ENCODE measurements at places on chromosomes 4 and X. TPM values are rescaled to one million over a fixed set of nuclear protein-coding genes. Genes with fewer than 3 reads are reported as not detected.

DNA sequence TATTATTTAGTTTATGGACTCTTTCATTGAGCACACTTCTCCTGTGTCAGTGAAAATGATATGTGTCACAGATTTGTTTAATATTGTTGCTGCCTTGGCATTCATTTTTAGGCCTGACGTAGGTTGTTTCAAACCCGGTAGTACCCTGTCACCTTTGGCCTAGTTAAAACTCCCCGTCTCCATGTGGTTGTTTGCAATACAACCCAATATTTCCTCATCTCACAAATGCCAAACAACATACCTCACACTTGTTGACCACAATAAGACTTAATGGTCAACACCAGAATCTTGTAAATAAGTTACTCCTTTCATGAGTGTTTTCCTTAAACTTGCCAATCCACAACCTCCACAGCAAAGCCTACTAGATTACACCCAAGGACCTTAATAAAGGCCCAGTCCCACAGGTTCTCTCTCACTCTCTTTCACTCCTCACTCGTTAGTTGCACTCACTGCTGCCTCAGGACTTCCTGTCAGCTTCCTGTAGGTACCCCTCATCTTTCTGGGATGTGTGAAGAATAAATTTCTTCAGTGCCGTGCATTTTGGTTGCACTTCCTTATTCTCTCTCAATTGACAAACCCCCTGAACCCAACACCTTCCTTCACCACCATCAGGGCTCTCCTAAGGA, 31.3 kb downstream of the IL13RA2 start:
- H3K4me1 ChIP-seq = no peaks in the 10 kb centered on the region
- H3K27me3 ChIP-seq = no peaks in the 10 kb centered on the region
- no peaks in the 10 kb centered on the region for H3K36me3 ChIP-seq

DNA sequence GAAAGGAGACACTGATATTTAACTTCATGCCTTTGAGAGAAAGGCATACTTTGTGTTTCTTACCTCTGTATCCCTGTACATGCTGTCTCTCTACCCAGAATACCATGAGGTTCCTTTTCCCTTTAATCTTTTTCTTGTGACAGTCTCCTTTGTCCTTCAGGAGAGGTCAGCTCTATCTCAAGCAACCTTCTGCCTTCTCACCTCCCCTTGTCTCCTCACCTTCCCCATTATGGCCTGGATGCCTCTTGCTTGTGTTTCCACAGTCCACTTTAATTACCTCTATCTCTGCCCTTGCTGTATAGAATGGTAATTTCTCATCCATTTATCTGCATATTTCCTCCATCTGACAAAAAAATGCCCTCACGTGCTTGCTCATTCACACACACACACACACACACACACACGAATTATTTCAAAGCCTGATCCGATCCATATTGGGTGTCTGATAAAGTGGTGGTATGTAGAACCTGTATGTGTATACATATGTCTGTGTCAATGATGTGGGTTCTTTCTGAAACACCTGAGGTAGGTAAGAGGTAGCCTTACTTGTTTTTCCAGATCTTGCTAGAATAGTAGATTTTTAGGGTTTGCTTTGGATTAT, 28.5 kb downstream of the MSN start:
- H3K36me3 ChIP-seq = no peaks in the 10 kb centered on the region
- H3K4me3 ChIP-seq = no peak overlapping the region
- DNase-seq = no peak
- H3K27me3 ChIP-seq = no peaks in the 10 kb centered on the region
- no peaks in the 10 kb centered on the region for H3K4me1 ChIP-seq

Gene CD38
- 0.15 TPM for total RNA-seq

DNA sequence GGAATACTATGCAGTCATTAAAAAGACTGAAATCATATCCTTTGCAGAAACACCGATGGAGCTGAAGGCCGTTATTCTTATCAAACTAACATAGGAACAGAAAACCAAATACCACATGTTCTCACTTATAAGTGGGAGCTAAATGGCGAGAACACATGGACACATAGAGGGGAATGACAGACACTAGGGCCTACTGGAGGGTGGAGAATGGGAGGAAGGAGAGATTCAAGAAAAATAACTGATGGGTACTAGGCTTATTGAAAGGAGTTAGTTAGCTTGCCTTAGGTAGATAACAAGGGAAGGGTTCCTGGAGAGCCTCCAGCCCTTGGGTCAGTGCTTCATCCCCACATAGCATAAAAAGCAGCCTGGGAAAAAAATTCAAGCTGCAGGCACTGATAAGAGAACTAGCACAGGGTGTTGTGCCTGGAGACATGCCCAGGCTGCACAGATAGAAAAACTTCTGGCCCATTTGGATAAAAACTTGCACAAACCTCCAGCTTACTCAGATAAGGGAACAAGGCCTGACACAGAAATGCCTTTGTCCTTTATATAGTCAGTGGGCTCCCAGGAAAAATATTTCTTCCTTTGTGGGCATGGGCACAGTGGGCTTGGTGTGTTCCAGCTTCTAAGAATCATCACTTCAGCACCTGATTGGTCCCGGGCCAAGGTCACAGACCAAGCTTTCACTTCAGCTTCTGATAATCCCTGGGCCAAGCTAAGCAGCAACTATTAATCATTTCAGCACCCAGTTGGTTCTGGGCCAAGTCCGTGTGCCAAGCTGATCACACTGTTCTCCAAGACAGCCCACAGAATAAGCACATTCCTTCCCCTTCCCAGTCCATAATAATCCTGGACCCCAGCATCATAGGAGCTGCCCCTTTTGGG, 23.1 kb upstream of the PWWP3B start:
- H3K27ac ChIP-seq = no peak overlapping the region
- no peaks in the 10 kb centered on the region for H3K36me3 ChIP-seq
- H3K4me3 ChIP-seq = no peak overlapping the region
- no peaks in the 10 kb centered on the region for H3K4me1 ChIP-seq
- H3K27me3 ChIP-seq = no peaks in the 10 kb centered on the region

- peak overlapping the region; percentile 61 for H3K27ac ChIP-seq
- no peak for DNase-seq
Measured at GRCh38 chrX:13226214-13226613, 93.6 kb downstream of the ATXN3L start.

DNA sequence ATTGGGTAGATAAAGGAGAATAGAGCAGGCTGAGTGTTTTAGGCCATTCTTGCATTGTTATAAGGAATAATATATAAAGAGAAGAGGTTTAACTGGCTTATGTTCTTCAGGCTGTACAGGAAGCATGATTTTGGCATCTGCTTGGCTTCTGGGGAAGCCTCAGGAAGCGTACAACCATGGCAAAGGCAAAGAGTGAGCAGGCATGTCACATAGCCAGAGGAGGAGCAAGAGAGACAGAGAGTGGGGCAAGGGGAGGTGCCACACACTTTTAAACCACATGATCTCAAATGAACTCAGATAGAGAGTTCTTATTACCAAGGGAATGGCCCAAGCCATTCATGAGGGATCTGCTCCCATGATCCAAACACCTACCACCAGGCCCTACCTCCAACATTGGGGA, 4.4 kb upstream of the METTL14 start:
- H3K27ac ChIP-seq = no peak overlapping the region
- peaks cover 3% of the 10 kb centered on the region for H3K36me3 ChIP-seq
- H3K4me1 ChIP-seq = peaks cover 2% of the 10 kb centered on the region
- no peaks in the 10 kb centered on the region for H3K27me3 ChIP-seq
- DNase-seq = no peak

GRCh38 chr4:113773014-113773413, 11.5 kb upstream of the CAMK2D start:
- no peak overlapping the region for H3K4me3 ChIP-seq
- DNase-seq = no peak
- no peaks in the 10 kb centered on the region for H3K27me3 ChIP-seq
- H3K27ac ChIP-seq = no peak overlapping the region
- no peaks in the 10 kb centered on the region for H3K36me3 ChIP-seq

DNA sequence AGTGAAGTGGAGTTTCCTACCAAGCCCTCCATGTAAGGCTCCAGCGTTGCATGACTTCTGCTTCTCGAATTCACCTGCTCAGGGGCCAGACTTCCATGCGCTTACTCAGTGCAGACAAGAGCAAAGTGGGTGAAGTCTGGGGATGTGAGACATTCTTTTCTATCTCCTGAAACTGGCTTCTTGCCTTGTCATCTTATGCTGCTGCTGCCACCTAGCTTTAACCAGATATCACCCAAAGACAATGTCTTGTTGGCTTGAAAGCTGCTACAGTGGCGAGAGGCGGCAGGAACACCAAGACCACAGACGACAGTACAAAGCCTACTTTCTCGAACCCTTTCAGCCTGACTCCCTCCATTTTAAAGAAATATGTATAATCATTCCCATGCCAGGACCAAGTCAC, 103.6 kb upstream of the ADGRG2 start:
- DNase-seq = no peak
- H3K4me3 ChIP-seq = no peak overlapping the region
- no peaks in the 10 kb centered on the region for H3K36me3 ChIP-seq
- no peaks in the 10 kb centered on the region for H3K27me3 ChIP-seq

DNA sequence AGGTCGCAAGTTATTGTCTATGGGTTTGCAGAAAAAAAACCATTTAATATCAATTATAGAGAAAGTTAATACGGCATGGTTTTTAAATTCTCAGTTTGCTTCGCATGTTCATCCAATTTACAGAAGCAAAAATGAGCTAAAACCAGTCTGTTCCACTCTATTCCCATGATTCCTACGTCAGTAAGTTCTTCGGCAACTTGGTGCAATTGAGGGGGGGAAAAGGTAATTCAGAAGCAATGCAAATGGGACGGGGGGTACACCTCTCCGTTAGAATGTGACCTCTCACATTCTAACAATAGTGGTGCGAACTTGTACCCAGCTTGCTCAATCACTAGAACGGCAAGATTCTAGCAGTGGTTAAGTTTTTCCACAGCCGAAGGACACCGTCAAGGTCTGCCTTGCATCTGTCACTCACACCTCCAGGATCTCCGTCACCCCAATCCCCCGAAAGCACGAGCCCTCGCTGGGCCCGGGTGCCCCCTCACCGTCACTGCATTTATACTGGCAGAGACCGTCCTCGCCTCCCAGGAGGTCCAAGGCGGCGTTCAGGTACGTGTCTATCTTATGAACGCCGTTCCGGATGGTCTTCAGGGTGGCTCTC, 653 bp downstream of the PLA2G12A start:
- H3K36me3 ChIP-seq = no peaks in the 10 kb centered on the region
- H3K27ac ChIP-seq = peak overlapping the region; percentile 54
- peak overlapping the region; percentile 76 for H3K4me3 ChIP-seq
- no peak for DNase-seq

- DNase-seq = no peak
- H3K36me3 ChIP-seq = no peaks in the 10 kb centered on the region
- H3K4me1 ChIP-seq = no peaks in the 10 kb centered on the region
- no peak overlapping the region for H3K27ac ChIP-seq
- H3K27me3 ChIP-seq = no peaks in the 10 kb centered on the region
Measured at GRCh38 chr4:115054836-115055235, 58.6 kb downstream of the NDST4 start.

GRCh38 chr4:39354254-39354552, 12.0 kb downstream of the RFC1 start:
- no peak for DNase-seq
- H3K27ac ChIP-seq = peak overlapping the region; percentile 75
- peaks cover 9% of the 10 kb centered on the region for H3K4me1 ChIP-seq
- peaks cover 5% of the 10 kb centered on the region for H3K36me3 ChIP-seq
